Fibroblast of mammary gland (primary cell): ENCODE measurements at places on chromosomes 2 and 18.

DNA sequence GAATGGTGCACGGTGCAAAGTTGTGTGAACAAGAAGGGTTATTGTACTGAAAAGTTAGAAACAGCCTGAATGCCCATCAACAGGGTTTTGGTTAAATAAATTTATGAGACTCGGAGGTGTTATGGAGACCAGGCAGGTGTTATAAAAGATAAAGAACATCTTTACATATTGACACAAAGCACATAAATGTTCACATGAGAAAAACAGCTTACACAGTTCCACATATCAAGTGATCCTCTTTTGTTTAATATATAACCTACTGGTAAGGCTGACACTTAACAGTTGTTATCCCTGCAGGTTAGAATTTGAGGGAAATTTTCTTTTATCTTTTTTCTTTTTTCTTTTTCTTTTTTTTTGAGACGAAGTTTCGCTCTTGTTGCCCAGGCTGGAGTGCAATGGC, 20.0 kb upstream of the ARPC2 start:
- DNase-seq: no peak

GRCh38 chr2:168278424-168278888, 31.1 kb upstream of the STK39 start:
- DNase-seq: peak; percentile 65

DNA sequence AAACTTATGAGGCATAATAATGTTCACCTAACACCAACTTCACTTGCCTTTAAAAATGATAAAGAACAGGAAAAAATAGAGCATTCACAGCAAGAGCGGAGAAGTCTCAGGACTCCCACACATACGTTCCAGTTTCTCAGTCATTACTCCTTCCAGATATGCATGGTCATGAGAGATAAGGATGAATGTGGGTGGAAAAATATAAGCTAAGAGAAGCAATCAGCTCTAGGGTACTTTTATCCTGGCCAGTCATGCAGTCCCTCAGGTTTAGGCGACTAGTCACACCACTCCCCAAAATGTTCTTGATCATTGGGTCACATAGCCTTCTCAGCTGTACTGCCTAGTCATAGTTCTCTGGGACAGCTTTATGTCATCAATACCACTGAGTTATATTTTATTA, 29.2 kb upstream of the CCDC178 start:
- DNase-seq: peak; percentile 1

DNA sequence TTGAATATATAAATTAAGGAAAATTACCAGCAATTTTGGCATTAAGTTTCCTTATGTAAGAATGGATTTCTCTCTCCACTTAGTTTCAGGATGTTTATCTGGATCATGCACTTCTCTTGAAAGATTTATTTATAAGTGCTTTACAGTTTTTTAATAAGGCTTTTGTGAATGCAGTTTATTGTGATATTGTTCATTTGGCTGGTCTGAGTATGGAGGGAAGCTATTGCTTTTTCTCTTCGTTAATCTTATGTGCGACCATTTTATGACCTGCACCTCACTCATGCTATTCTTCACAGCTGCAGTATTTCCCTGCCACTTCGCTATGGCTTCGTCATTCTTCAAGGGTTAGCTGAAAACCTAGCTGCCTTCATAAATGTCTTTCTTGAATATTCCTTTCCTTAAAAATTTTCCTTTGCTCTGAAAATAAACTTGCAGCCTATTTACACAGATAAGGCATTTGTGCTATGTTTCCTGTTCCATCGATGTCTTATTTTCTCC, 233.4 kb downstream of the SOCS6 start:
- DNase-seq: no peak

- DNase-seq: no peak
These were observed 90.7 kb downstream of the INO80D start for GRCh38 chr2:205995260-205995659.

GRCh38 chr2:102514061-102514785, 41.2 kb downstream of the SLC9A4 start:
- peak; percentile 87 for DNase-seq

- DNase-seq: no peak
These were observed 161.4 kb downstream of the ZEB2 start for GRCh38 chr2:144358374-144358964.

GRCh38 chr2:79437433-79438267, 75.2 kb upstream of the CTNNA2 start:
- DNase-seq: no peak

DNA sequence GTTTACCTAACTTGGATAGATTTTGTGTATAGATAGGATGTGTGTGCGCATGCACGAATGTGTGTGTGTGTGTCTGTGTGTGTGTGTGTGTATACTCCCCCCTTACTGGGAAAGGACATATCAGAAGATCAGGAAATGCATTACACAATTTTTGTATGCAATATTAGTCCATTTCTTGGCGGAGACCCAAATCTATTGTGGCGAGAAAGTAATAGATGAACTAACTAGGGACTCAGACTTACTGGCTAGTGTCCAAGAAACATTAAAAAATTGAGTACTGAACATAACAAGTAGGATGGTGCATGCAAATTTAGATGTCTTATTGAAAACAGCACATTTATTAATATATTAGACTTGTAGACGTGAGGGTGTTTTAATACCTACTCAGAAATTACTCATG, 1036.5 kb upstream of the FANCL start:
- peak; percentile 0 for DNase-seq

DNA sequence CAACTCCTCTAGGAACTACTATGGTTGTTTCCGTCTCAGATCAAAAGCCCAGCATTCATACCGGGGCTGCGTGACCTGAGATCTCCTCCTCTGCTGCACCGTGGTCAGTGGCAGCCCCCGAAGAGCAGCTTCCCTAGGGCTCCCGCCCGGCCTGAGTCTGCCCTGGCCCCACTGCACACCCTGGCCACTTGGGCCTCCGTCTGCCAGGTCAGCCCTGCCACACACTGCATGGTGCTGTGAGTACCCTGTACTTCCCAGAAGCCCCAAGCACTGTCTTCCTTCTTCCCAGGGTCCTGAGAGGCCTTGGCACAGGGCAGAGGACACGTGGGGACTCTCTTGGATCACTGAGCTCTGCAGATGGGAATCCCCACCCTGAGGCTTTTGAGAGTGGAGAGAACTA, 81.5 kb upstream of the GPC1 start:
- DNase-seq: no peak

GRCh38 chr2:32756074-32756727, 128.4 kb downstream of the TTC27 start:
- DNase-seq: no peak

GRCh38 chr18:59268721-59269562, 4.3 kb downstream of the RAX start:
- DNase-seq: peak; percentile 25

DNA sequence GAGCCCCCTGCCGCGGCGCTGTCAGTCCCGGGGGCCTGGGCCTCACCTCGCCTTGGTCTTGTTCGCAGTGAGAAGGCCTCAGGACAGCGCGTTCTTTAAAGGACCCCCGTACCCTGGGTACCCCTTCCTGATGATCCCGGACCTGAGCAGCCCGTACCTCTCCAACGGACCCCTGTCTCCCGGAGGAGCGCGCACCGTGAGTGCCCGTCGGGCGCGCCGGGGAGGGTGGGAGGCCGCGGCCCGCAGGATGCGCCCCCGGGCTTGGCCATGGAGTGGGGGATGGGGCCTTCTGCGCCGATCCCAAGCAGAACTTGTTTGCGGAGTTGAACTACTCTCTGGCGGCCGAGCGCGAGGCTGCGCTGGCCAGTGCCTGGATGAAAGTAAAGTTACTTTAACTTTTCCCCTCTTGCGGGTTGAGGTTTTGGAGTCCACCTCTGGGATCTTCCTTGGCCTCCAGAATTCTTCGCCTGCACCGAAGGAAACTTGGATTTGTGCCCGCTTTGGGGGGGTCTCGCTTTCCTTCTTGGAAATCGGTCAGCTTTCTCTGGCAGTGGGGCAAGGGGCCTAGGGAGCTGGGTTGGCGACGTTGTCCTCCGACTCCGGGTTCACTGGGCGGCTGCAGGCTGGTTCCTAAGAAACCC, 1.2 kb downstream of the TCF7L1 start:
- DNase-seq: peak; percentile 26

DNA sequence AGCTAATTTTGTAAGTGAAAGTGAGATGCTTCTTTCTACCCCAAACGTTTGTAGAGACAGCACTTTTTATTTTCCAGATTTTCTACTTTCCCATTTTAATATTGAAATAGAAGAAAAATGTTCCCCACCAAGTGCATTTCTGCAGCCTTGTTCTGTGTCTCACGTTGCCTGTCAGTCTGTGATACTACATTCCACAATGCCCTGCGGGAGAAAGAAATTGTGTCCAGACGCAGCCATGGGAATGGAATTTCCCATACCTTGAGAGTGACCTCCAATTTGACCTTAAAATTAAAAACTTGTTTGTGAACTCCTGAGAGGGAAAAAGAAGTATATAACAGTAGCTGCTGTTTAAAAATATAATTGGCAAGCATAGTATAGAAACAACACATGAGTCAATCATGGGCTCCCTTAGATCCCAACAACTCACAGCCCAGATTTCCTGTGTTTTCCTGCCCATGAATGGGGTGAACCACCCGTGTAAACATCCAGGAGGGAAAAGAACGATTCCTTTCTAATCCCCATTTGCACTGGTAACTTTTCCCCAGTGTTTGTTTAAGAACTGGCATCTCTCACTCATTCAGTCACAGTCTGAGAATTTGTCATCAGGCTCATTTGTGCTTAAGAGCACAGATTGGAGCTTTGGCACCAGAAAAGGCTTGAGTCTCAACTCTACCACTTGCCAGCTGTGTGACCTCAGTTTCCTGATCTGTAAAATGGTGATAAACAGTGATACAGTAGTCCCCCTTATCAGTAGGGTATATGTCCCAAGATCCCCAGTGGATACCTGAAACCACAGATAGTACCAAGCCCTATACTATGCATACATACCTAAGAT, 166.1 kb upstream of the ZNF521 start:
- DNase-seq: no peak

- DNase-seq: no peak
These were observed 1199.7 kb downstream of the CNTNAP5 start for GRCh38 chr2:125224830-125225229.

- DNase-seq: no peak
These were observed 94.3 kb downstream of the ARHGEF4 start for GRCh38 chr2:130930740-130931659.

DNA sequence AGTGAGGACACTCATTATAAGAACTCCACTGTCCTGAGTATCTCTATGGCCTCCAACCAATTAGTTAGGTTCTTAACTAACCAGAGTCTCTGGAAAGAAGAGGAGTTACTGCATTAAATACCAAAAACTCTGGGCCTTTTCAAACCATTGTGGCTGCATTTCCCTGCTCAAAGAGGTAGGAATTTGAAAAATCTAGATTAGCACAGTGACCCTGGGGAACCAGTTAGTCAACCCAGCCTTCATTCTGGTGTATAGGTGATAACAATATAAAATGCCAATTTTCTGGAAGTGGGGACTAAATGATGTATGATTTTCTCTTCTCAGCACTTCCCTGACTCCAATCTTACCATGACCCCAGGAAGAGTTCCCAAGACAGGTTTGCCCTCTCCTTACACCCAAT, 287.8 kb upstream of the SETBP1 start:
- no peak for DNase-seq

- no peak for DNase-seq
These were observed 25.2 kb upstream of the GPR55 start for GRCh38 chr2:230949966-230950873.

- DNase-seq: no peak
These were observed 1.2 kb upstream of the MRO start for GRCh38 chr18:50820901-50821520.

DNA sequence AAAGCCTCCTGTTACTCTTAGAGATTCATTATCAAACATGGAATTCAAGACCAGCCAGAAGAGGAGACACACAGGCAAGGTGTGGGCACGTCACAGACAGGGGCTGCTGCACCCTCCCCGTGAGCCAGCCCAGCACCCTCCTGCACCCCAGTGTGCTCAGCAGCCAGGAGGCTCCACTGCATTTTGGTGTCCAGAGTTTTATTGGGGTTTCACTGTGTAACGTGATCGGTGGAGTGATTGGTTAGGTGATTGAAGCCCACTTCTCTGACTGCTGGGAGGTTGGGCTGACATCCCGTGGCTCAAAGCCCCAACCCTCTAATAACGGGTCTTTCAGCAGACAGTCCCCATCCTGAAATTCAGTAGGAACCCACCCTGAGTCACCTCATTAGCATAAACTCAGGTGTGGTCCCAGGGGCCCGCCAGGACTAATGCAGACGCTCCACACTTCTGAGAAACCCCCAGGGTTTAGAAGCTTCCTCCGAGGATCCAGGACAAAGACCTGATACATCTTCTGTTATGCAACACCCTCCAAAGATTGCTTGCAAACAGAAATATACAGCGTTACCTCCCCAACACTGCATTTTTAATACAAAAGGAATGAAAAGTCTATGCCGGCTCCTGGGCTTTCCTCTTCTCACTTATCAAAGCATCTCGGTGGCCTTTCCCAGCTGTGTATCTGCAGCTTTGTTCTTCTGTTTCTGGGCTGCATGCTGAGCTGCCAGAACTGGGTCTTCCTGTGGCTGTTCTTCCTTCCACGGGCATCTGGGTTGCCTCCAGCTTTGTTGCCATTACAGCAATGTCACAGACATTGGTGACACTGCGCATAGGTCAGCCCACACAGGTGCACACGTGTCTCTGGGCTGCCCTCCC, 43.7 kb upstream of the SNED1 start:
- DNase-seq: no peak

DNA sequence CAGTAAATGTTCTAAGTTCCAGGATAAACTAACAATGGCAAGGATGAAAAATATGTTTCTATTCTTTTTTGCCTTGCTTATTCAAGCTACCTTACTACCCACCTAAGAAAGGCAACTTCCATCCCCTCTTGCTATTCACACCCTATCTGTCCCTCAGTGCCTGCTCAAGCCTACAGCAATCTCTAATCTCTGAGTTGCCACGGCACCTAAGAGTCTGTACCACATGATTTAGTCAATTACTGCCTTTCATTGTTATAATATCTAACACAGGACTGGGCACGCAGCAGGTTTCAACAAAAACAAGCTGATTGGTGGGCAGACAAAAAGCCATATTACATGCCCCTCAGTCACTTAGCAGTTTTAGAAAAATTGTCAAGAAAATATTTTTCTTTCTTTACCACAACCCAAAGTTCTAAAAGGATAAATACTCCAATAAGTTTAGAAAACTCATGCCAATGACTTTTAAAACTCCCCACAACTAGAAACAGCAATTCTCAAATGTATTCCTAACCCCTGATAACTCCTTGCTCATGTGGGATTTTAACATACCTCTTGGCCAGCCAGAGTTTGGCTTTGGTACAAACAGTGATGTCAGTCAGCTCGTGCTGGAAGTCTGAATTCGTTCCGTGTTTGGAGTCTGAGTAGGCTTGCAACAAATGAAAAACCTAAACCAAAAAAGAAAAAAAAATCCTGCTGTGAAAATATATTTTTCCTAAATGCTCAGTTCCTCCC, 117.3 kb upstream of the ZFP36L2 start:
- DNase-seq: peak; percentile 95
